ENCODE measurements at places on chromosomes 7 and 10. TPM values are rescaled to one million over a fixed set of nuclear protein-coding genes. Genes with fewer than 3 reads are reported as not detected.
A peak's percentile ranks its signal among the peaks of the same experiment; 100 is the strongest.

- no peak for DNase-seq
These were observed 525.9 kb upstream of the MBL2 start for GRCh38 chr10:53298443-53298842.

PKD1L1 gene
- total RNA-seq: 0.11 TPM

DNA sequence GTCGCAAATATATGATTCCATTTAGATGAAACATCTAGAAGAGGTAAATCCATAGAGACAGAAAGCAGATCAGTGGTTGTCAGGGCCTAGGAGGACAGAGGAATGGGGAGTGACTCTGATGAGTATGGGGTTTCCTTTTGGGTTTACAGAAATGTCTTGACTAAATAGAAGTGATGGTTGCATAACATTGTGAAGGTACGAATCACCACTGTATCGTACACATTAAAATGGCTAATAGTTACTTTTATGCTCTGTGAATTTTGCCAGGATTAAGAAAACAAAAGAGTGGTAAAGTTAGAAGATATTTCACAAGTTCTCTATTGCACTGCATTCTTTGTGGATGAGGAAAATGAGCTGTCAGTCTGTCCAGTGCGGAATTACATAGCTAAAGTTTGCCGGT is 407.4 kb downstream of the KCNMA1 start:
- no peak for DNase-seq

DNA sequence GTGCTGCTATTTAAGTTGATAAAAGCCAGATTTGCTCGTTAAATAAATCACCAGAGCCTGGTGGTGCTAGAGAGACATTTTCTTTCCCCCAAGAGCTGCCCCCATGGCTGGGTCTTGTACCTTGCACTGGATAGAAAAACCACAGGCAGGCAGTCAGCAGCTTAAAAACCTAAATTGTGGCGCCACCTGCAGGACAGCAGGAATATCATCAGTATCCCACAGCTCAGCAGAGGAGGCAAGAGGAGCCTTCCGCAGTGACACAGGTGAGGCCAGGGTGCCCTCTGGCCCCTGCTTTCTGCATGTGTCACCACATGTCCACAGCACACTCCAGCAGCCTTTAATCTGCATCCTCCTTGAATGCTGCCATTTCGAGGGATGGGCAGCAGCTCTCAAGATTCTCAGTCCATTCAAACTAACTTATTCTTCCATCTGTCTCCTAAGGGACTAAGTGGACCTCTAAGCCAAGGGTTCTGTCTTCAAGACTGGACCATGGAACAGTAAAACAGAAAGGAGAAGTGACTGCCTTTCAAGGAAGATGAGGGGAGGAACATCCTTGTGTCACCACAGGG is 4.5 kb upstream of the PLXNA4 start:
- DNase-seq: peak; percentile 84

HOXA11 gene
- total RNA-seq: not detected

DNA sequence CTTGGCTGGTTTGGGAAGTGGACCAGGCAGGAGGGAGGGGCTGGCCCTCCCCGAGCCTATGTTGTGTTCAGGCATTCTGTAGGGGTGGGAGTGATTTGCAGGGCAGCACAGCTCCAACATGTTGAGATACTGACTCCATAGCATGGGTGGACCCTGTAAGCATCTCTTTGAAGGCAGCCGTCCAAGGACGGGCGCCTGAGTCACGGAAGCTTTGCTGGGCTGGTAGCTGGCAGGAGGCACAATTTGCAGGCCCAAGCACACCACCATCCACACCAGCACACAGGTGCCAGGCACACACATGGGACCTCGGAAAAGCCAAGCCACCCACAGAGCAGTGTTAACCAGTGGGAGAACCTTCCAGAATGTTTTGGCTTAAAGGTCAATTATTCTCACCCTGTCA is 505.1 kb upstream of the FOXK1 start:
- no peak for DNase-seq

DNA sequence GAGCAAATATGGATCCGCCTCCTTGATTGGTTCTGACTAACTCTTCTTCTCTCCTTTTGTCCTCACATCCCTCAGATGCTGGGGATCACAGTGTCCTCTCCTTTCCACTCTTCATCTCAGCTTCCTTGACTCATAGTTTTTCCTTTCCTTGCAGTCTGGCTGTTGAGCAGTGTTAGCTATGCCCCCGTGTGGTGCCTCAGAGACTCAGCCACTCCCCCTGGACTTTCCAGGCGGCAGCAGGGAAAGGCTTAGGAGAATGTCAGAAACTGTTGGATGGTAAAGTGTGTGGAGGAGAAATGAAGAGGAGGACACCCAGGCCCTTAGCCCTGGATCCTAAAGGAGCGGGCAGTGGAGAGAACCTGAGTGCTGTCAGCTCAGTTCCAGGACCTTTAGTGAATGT is 267.5 kb downstream of the CELF2 start:
- DNase-seq: no peak
